Testis (tissue), 5 donors: ENCODE measurements at places on chromosomes 16 and 17.

DNA sequence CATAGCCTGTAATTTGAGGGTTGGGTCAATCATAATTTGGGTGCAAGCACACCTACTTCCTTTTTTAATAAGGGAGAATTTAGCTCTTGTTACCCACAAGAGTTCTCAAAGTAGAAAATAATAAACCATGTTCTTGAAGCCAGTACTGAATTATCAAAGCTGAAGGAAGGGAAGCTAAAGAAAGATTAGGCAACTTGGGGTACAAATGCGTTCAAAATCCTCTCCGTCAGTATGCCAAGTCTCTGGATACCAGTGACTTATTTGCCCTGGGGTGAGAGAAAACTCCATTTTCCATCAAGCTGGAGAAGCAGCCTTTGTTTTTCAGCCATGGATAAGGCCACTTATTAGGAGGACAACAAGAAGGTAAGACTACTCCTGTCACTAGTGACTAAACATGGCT is 23.5 kb upstream of the DHRS13 start:
- DNase-seq, result no peak

- no peak for DNase-seq
Observed at GRCh38 chr16:3580686-3581085, 3.5 kb upstream of the NLRC3 start.

DNA sequence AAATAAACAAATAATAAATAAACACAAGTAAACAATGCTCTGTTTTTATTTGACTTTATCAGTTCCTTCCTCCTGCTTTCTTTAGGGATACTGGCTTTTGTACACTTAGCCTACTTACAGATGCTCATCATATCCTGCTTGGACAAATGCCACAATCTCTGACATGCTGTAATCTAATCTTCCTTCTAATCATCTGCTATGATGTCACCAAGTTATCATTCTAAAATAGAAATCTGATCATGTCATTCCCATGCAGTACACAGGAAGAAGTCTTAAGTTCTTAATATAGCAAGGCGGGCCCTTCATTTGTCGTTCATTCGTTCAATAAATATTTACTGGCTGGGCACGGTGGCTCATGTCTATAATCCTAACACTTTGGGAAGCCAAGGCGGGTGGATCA is 9.1 kb upstream of the UBB start:
- no peak for DNase-seq

DNA sequence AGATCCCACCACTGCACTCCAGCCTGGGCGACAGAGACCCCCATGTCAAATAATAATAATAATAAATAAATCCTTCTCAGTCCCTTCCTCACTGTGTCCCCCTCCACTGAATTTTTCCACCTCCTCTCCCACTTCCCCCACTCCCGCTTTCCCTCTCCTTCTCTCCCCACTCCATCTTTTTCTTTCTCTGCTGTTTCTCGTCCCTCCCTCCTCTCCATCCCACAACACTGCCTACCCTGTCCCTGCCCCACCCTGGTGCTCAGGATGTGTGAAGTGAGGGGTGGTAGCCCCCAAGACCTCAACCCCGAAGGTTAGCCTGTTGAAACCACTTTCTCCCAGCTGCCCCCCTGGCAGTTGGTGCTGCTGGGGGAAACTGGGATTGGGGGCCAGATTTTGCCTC is 34.4 kb upstream of the STH start:
- no peak for DNase-seq

DNA sequence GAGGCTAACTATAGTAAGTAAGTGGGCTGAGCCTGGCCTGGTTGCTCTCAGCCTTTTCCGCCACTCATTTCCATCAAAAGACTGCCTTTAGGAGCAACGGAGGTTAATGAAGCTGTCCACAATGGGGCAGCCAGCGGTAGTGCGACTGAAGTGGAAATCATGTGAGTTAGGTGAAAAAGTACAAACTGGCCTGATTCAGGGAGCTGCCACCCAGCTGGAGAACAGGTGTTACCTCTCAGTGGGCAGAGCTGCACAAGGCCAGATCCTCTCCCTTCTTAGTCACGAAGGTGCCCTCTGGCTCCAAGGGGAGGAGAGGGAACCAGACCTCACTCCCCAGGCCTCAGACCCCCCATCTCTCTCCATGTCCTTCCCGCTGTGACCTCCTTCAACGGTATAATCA is 34.4 kb upstream of the CDRT4 start:
- DNase-seq, result no peak
